ENCODE measurements at places on chromosomes 7 and 10.

- peak; percentile 43 for DNase-seq
Observed at GRCh38 chr7:47518827-47519226, 63.1 kb downstream of the TNS3 start.

DNA sequence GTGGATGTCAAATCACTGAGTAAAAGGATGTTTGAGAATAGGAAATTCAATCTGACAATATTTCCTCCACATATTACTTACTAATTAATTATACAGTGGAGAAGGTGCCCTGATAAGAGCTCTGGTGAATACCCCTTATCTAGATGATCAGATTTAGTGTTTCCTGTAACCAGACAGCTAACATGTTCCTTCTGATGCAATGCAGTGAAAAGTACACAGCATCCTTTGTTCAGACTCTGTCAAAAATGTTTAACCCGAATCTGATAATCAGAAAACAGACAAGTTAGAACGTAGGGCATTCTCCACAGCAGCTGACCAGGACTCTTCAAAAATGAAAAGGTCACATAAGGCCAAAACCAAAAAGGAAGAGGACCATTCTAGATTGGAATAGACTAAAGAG, 46.2 kb downstream of the WDR11 start:
- no peak for DNase-seq

DNA sequence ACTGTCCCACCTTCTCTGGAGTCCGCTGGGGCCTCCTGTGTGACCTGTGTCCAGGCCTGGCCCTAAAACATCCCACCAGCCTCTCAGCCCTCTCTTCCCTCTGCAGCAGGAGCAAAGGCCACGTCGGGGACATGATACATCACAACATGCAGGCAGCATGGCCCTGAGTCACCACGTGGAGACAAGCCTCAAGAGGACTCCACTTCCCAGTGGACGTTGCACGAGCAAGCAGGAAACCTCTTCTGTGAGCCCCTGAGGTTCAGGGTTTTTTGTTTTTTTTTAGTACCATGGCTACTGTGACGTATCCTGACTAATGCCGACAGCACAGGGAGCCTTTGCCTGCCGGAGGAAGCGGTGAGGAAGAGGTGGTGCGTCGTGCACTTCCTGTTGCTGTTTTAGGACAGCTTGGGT, 165.9 kb downstream of the DNAJB6 start:
- DNase-seq: no peak

GRCh38 chr7:66790725-66791124, 50.2 kb downstream of the RABGEF1 start:
- no peak for DNase-seq

GRCh38 chr7:42883950-42884349, 27.9 kb downstream of the C7orf25 start:
- peak; percentile 95 for DNase-seq

- DNase-seq: peak; percentile 65
Observed at GRCh38 chr7:156829669-156830336, 63.2 kb downstream of the LMBR1 start.

GRCh38 chr7:91398341-91398740, 134.1 kb downstream of the FZD1 start:
- no peak for DNase-seq

- no peak for DNase-seq
Observed at GRCh38 chr10:21522631-21523406, 2.7 kb downstream of the SKIDA1 start.
